Dorsolateral prefrontal cortex (tissue), 122 donors: ENCODE measurements at places on chromosomes 1 and 21.

GRCh38 chr1:64757213-64757612, 12.3 kb downstream of the RAVER2 start:
- DNase-seq, result no peak

GRCh38 chr1:84847253-84848250, 45.5 kb downstream of the LPAR3 start:
- DNase-seq, result peak; percentile 57

GRCh38 chr1:76951153-76951552, 83.9 kb downstream of the ST6GALNAC5 start:
- DNase-seq, result no peak

GRCh38 chr1:46508757-46509156, 19.1 kb downstream of the DMBX1 start:
- DNase-seq, result no peak

- DNase-seq, result no peak
Observed at GRCh38 chr1:229699613-229700267, 73.7 kb downstream of the URB2 start.

DNA sequence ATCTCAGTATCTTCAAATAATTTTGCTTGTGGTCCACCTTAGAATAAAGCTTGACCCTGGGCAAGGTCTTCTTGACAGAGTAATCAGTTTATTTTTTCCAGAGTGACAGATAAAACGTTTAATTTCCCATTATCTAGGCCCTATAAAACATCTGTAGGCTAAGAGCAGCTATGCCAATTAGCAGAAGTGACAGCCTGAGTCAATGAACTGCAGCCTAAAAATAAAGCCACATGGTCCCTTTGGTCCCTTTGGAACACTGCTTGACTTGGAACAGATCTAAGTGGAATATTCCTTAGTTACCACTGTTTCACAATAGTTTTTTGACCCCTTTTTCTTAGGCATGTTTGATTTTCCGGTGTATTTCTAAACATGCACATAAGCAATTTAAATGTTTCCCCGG, 6.3 kb upstream of the RGS13 start:
- DNase-seq, result no peak

DNA sequence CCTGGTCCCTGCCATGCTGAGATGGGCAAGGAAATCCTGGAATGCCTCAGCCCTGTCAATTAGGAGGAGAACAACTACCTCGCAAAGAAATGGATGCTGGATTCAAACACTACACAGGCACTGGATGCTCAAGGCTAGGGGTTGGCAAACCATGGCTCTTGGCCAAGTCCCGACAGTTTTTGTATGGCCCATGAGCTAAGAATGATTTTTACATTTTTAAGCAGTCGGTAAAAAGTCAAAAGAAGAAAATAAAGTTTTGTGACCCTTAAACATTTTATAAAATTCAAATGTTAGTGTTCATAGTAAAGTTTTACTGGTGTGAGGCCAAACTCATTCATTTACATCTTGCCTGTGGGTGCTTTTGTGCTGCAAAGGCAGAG, 6.5 kb downstream of the CDK18 start:
- no peak for DNase-seq

GRCh38 chr1:114109981-114110380, 43.7 kb downstream of the SYT6 start:
- DNase-seq, result no peak

- no peak for DNase-seq
Observed at GRCh38 chr1:113657126-113657525, 102.2 kb downstream of the PHTF1 start.

DNA sequence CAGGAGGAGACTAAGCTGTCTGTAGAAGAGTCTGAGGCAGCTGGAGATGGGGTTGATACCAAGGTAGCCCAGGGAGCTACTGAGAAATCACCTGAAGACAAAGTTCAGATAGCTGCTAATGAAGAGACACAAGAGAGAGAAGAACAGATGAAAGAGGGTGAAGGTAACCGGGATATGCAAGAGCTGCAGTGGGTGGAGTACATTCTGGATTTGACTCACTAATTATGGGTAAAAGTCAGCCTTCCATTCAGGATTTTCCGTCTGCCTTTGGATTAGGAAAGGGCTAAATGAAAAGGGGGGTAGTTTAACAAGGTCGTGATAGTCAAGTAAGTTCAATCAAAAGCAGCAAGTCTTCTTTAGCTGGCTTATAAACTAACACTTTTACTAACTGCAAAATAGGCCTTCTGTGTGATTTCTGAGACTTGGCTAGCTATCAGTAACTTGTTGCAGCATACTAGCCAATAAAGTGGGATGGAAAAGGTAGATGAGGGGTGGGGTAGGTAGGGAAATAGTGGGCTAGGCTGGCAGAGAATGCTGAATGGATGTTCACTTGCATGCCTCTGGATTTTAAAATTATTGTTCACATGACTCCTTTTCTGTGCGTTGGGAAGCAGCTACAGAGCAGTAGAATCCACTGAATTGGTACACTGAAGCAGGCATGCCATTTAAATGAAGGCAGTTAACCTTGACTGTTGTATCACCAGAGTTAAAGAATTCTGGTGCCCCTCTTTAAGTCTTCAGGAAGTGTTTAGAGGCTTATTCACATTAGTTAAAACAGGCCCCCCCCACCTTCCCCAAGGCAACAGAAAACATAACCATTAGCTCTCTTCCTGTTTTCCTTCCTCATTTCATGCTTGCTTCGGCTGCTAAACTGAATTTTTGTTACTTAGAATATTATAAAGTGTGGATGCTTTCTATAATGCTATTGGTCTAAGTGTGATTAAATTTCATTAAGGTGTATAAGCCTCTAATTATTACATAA, 15.4 kb downstream of the CCDC17 start:
- DNase-seq, result no peak

DNA sequence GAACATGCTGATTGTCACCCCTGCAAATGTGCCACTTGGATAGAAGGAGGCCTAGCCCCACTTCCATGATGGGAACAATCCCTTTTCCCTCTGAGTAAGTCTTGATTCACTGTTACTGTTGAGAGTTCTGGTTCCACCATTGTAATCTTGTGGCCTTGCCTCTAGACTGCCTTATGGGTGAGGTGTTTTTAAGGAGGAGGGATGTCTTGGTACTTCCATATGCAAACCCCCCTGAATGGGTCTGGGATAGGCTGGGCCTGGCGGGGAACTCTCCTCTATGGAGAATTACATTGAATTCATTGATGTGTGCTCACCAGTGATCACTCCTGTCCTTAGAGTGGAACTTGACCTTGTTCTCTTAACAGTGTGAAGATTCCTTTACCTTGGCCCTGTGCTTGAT, 5.8 kb downstream of the GALNT2 start:
- no peak for DNase-seq

- no peak for DNase-seq
Observed at GRCh38 chr1:196063952-196064351, 544.3 kb downstream of the KCNT2 start.

GRCh38 chr1:178399177-178399728, 97.5 kb downstream of the CLEC20A start:
- DNase-seq, result no peak

- no peak for DNase-seq
Observed at GRCh38 chr1:32533792-32534327, 5.4 kb upstream of the ZBTB8A start.

- no peak for DNase-seq
Observed at GRCh38 chr1:154178911-154179811, 12.7 kb downstream of the TPM3 start.

GRCh38 chr1:238653693-238654321, 732.6 kb upstream of the CHRM3 start:
- DNase-seq, result no peak

GRCh38 chr1:116498789-116499628, 71.8 kb downstream of the CD58 start:
- no peak for DNase-seq
